ENCODE measurements at places on chromosomes 4 and X. TPM values are rescaled to one million over a fixed set of nuclear protein-coding genes. Genes with fewer than 3 reads are reported as not detected.

GRCh38 chr4:8679032-8679431 is 86.5 kb downstream of the CPZ start:
- no peaks in the 10 kb centered on the region for H3K36me3 ChIP-seq
- peaks cover 49% of the 10 kb centered on the region for H3K27me3 ChIP-seq
- no peak overlapping the region for H3K4me3 ChIP-seq
- no peak overlapping the region for H3K27ac ChIP-seq
- DNase-seq = no peak

DNA sequence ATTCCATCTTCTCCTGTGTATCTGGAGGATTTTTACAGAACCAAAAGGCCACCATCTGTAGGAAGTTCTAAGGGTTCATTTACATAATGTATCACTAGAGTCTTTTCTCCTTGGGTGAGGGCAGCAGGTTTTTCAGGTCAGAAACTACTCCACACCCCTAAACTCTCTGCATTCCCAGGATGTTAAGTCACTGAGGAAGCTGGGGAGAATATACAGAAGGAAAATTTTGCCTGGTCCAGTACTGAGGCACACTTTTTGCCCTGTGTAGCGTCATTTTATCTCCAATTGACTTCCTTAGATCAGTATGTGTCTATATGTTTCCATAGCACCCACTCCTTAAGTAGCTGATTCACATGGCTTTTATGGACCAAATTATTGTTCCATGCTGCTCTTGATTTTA is 17.0 kb downstream of the XKRX start:
- DNase-seq = peak; percentile 60
- H3K4me1 ChIP-seq = peaks cover 13% of the 10 kb centered on the region
- H3K36me3 ChIP-seq = no peaks in the 10 kb centered on the region
- no peaks in the 10 kb centered on the region for H3K27me3 ChIP-seq

DNA sequence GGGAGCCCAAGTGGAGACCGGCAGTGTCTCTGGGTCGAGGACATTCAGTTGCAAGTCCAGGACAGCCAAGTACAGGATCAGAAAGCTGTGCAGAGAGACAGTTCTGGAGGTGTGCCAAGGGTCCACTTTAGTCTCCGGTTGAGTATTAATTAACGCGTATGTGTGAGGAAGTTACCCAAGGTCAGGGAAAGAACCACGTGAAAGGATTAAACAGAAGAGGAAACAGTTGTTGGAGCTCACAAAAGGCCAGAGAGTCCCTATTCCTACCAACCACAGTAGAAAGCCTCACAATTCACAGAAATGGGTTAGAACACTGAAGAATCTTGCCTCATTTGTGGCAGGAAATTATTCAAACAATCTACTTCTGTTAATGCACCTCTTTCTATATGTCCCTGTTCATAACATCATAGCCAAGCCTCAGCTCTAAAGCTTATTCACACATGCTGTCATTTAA is 17.9 kb upstream of the NSUN7 start:
- H3K36me3 ChIP-seq = no peaks in the 10 kb centered on the region
- H3K27ac ChIP-seq = no peak overlapping the region
- no peaks in the 10 kb centered on the region for H3K27me3 ChIP-seq
- H3K4me1 ChIP-seq = no peaks in the 10 kb centered on the region
- DNase-seq = no peak

DNA sequence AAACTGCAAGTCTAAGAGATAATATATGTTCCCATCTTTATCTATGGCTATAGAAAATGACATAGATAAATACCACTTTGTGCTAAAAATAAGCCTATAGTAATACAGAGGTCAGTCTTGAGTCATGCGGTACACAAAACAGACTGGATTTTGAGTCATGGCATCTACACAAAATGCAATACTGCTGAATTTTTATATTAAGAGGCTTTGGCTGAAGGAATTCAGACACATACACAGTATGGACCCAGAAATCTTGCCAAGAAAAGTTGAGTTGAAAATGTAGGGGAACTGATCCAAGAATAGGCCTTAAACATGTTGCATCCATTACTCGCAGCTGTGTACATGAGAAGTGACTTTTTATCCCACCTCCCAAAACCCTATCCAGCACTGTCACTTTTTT is 184.4 kb downstream of the TENM3 start:
- no peak overlapping the region for H3K4me3 ChIP-seq
- no peak for DNase-seq
- H3K27me3 ChIP-seq = no peaks in the 10 kb centered on the region

GRCh38 chrX:8036914-8037313 is 109.7 kb upstream of the PNPLA4 start:
- no peaks in the 10 kb centered on the region for H3K27me3 ChIP-seq
- H3K27ac ChIP-seq = no peak overlapping the region
- no peaks in the 10 kb centered on the region for H3K4me1 ChIP-seq
- H3K4me3 ChIP-seq = no peak overlapping the region
- DNase-seq = no peak

GRCh38 chrX:70247252-70247651 is 12.8 kb downstream of the P2RY4 start:
- no peak overlapping the region for H3K4me3 ChIP-seq
- peak overlapping the region; percentile 69 for H3K27ac ChIP-seq
- H3K36me3 ChIP-seq = no peaks in the 10 kb centered on the region
- no peaks in the 10 kb centered on the region for H3K27me3 ChIP-seq

- H3K27me3 ChIP-seq = no peaks in the 10 kb centered on the region
- no peaks in the 10 kb centered on the region for H3K36me3 ChIP-seq
- peak; percentile 84 for DNase-seq
Measured at GRCh38 chr4:105620640-105621323, 68.4 kb downstream of the ARHGEF38 start.

- H3K27me3 ChIP-seq = no peaks in the 10 kb centered on the region
- peak overlapping the region; percentile 75 for H3K27ac ChIP-seq
- H3K4me1 ChIP-seq = peaks cover 31% of the 10 kb centered on the region
- no peak for DNase-seq
Measured at GRCh38 chr4:17687237-17687857, 72.9 kb downstream of the MED28 start.

GRCh38 chrX:16836371-16836770 is 33.8 kb downstream of the RBBP7 start:
- 0 out of 2 replicates have a peak, but pooled peaks cover 3% of the 10 kb centered on the region for H3K4me1 ChIP-seq
- no peaks in the 10 kb centered on the region for H3K27me3 ChIP-seq
- H3K4me3 ChIP-seq = no peak overlapping the region
- peak; percentile 9 for DNase-seq
- no peak overlapping the region for H3K27ac ChIP-seq
- H3K36me3 ChIP-seq = peaks cover 51% of the 10 kb centered on the region

- H3K4me3 ChIP-seq = no peak overlapping the region
- peaks cover 49% of the 10 kb centered on the region for H3K4me1 ChIP-seq
- peak; percentile 45 for DNase-seq
Measured at GRCh38 chr4:155672342-155672741, 5.7 kb downstream of the GUCY1A1 start.

GRCh38 chr4:2891294-2891693 is 47.6 kb downstream of the ADD1 start:
- 0 out of 2 replicates have a peak overlapping the region, but pooled peaks have one; percentile 5 for H3K27ac ChIP-seq
- no peaks in the 10 kb centered on the region for H3K36me3 ChIP-seq
- DNase-seq = peak; percentile 40
- peaks cover 14% of the 10 kb centered on the region for H3K4me1 ChIP-seq
- H3K4me3 ChIP-seq = no peak overlapping the region

DNA sequence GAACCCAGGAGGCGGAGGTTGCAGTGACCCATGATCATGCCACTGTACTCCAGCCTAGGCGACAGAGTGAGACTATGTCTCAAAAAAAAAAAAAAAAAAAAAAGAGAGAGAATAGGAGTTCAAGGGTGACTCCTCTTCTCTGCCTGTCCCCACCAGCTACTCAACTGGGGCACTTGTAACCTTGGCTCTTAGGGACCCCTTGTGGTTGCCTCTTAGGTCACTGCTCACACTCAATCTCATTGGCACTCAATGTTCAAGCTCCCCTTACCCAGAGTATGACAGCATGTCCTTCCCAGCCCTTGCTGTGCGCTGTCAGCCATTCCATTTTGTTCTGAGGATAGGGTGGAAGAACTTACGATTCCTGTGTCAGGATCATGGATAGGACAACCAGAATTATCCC is 82.4 kb upstream of the BEND4 start:
- DNase-seq = no peak
- no peak overlapping the region for H3K27ac ChIP-seq
- no peaks in the 10 kb centered on the region for H3K27me3 ChIP-seq
- H3K4me3 ChIP-seq = no peak overlapping the region
- no peaks in the 10 kb centered on the region for H3K36me3 ChIP-seq

DNA sequence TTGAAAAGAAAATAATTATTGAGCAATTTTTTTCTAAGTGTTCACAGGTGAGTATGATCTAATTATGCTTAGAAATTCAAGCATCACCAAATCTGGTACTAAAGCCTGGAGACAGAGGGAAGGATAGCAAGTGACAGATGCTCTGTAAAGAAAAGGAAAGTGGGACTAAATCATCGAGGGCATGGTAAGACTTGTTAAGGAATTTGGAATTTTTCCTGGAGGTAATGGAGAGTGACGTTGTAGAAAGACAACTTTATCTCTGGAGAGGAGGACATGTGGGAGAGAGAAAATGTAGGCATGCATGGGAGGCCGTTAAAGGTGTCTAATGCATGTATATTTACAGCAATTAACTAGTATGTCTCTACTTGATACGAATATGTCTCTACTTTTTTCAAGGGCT is 333.2 kb upstream of the ATOH1 start:
- no peak overlapping the region for H3K27ac ChIP-seq
- H3K36me3 ChIP-seq = no peaks in the 10 kb centered on the region
- H3K4me3 ChIP-seq = no peak overlapping the region
- no peaks in the 10 kb centered on the region for H3K4me1 ChIP-seq

DNA sequence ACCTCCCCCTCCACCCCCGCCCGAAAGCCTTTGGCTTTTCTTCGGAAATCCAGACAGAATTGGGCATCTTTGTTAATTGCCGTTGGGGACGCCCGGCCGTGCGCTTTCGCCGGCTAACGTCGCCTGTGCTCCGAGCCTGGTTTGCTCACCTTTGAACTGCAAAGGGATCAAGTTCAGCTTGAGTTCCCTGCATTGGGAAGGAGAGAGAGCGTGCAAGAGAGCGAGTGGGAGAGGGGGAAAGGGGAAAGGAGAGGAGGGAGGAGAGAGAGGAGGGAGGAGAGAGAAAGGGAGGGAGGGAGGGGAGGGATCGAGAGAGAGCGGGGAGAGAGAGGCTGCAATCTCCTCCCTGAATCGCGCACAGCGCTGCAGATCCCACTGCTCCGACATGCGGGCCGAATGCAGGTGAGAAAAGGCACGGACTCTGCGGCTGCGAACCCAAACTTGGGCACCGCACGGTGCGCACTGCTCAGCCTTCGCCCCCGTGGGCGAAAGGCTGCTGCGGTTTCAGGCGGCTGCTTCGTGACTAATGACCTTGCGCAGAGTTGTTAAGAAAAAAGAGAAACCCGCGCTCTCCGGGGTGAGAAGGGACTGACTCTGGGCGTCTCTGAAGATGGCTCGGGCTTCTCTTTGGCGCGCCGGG is at the start of gene PCDH7:
Gene PCDH7 (plus strand): TSS at position 349 of the 640 bp plus-strand sequence. CDS start 1,054 bp downstream, outside the sequence.
- H3K4me1 ChIP-seq = peaks cover 10% of the 10 kb centered on the region
- peak within 1 kb of the TSS; percentile 79 for H3K4me3 ChIP-seq
- no peaks in the 10 kb centered on the region for H3K36me3 ChIP-seq

The HTRA3 gene
- total RNA-seq = 4.0 TPM

The FATE1 gene
- not detected for total RNA-seq

The SOD3 gene
- 16.4 TPM for total RNA-seq

The MTMR8 gene
- 0.46 TPM for total RNA-seq

All from PC-3 (cell line).